Thoracic aorta (tissue), 2 donors: ENCODE measurements at places on chromosomes 6 and 20.

DNA sequence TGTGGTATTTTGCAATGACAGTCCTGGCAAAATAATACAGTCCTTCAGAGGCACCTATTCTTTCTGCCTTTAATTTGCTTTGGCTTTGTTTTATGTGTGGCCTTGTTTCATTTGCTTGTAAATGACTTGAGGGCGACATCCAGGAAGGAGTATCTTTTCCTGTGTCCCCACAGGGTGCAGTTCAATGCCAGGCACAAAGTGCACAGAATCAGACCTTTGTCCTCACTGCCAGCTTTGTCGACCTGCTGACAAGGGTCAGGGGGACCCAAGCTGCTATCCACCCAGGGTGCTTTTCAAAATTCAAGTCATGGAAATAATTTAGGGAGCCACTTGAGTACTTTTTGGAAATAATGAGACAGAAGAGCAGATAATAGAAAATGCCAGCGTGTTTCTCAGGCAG, 37.0 kb upstream of the CDKN1A start:
- DNase-seq: no peak

- DNase-seq: no peak
Observed at GRCh38 chr6:52605610-52606185, 28.8 kb upstream of the TRAM2 start.

DNA sequence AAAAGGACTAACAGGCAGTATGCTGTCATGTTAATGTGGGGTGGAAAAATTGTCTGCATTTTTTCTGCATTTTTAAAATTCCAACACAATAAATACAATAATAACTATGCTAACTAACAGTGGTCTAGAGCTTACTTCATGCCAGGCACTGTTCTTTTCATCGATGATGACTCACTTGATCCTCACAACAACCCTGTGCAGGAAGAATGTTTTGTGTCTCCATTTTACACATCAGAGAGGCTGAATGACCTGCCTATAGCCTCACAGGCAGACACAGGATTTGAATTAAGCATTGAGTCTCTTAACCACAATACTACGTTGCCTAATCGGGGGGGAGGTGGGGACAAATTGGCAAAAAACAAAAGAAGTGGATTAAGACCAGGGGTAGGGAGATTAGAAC, 26.9 kb upstream of the FANCE start:
- DNase-seq: no peak

GRCh38 chr6:37106982-37107491, 62.9 kb upstream of the PIM1 start:
- DNase-seq: no peak

DNA sequence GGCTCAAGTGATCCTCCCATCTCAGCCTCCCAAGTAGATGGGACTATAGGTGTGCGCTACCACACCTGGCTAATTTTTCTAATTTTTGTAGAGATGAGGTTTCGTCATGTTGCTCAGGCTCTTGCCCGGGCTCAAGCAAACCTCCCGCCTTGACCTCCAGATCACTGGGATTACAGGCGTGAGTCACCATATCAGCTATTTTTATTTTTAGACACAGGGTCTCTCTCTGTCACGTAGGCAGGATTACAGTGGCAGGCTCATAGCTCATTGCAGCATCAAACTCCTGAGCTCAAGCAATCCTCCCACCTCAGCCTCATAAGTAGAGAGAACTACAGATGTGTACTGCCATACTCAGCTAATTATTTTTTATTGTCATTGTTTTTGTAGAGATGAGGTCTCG, 41.7 kb downstream of the SLC23A2 start:
- DNase-seq: no peak

DNA sequence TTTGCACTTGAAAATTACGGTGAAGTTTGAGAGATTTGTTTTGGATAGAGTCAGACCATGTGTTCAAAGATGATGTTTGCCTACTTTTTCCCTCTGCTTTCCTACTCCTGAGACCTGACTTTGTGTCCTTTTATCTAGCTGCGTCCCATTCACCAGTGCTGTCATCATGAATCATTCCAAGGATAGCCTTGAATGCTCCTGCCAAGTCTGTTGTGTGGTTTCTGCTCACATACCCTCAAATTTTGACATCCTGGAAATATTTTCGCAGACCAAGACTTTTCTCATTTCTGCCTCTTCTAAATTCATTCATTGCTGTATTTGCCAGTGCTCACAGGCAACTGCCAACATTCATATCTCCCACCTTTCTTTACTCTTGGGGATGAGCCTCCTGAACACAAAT, 175.9 kb upstream of the SCGN start:
- DNase-seq: no peak
